ENCODE measurements at places on chromosomes 3 and 15.

DNA sequence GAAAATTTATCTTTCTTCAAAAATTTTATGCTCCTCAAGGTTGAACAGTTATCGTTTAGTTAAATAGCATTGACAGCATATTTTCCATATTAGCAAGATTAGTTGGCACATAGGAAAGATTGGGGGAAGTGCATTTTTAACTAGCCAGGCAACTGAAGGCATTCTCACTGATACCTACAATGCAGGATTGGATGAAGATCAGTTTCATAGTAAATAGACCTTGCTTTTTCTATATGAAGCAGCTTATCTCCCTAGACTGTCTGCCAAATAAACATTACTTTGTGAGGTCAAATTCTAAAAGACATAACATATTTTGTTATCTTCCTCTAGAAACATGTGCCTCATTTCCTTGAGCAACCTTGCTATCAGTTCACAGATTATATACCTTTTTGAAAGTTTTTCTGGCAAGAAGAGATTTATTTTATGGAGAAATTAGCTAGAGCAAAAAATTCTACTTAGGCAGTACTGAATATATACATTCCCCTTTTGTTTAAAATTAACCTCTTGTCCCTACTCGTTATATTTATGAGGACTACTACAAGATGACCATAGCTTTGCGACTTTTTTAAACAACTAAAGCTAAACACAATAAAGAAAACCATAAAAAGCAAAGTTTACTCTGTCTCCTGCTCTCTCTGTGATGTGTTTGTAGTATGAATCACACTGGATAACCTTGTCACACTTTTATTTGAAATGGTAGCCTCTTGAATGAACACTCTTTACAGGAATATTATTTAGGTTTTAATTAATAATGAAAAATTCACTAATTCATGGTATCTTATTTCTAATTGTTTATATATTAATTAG, 654.9 kb upstream of the TBL1XR1 start:
- no peak for DNase-seq

DNA sequence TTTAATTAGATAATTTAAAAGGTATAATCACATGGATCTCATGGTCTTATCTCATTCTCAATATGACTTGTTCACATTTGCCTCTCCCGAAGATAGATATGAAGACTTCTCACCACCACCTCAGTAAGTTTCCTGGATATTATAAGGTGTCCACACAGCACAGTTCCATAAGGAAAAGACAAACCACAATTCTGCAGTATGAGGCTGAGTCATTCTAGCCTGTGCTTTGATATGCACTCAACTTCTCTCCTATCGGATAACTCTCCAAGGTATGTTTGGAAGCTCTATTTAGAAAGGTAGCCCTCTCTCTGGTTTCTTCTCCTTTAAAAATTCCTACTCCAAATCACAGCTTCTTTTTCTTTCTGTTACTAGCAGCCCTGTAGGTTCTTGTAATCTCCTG, 612.8 kb downstream of the ZPLD1 start:
- no peak for DNase-seq

GRCh38 chr3:115108614-115109013, 38.5 kb downstream of the ZBTB20 start:
- DNase-seq, result no peak

- DNase-seq, result no peak
Measured at GRCh38 chr3:189776149-189776824, 145.1 kb downstream of the TP63 start.

DNA sequence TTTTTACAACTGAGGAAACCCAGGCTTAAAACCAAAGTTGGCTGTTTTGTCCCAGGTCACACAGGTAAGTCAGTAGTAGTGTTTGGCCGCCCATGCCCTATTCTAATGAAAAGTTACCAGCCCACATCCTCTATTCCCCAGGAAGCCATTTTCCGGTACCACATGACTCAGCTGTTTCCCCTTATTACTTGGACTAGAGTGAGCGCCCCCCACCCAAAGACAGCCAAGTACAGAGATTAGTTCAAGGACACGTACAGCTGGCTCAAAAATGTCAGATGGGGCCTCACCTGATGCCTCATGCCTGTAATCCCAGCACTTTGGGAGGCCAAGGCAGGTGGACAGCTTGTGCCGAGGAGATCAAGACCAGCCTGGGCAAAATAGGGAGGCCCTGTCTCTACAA, 8.5 kb upstream of the KLHL6 start:
- no peak for DNase-seq

- no peak for DNase-seq
Measured at GRCh38 chr3:194028434-194029004, 107.4 kb upstream of the HES1 start.

Measured in right lobe of liver (tissue), 6 donors.